Fibroblast of skin of right biceps (primary cell): ENCODE measurements at places on chromosomes 6 and 20.

DNA sequence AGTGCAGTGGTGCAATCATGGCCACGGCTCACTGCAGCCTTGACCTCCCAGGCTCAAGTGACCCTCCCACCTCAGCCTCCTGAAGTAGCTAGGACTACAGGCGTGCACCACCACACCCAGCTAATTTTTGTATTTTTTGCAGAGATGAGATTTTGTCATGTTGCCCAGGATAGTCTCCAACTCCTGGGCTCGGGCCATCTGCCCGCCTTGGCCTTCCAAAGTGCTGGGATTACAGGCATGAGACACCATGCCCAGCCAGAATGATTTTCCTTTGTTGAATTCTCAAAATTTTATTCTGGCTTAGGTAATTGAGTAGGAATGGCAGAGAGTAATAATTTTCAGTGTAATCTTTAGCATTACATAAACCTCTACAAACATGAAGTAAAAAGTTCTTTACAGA lies 37.1 kb downstream of the SLC16A10 start:
- DNase-seq, result no peak

DNA sequence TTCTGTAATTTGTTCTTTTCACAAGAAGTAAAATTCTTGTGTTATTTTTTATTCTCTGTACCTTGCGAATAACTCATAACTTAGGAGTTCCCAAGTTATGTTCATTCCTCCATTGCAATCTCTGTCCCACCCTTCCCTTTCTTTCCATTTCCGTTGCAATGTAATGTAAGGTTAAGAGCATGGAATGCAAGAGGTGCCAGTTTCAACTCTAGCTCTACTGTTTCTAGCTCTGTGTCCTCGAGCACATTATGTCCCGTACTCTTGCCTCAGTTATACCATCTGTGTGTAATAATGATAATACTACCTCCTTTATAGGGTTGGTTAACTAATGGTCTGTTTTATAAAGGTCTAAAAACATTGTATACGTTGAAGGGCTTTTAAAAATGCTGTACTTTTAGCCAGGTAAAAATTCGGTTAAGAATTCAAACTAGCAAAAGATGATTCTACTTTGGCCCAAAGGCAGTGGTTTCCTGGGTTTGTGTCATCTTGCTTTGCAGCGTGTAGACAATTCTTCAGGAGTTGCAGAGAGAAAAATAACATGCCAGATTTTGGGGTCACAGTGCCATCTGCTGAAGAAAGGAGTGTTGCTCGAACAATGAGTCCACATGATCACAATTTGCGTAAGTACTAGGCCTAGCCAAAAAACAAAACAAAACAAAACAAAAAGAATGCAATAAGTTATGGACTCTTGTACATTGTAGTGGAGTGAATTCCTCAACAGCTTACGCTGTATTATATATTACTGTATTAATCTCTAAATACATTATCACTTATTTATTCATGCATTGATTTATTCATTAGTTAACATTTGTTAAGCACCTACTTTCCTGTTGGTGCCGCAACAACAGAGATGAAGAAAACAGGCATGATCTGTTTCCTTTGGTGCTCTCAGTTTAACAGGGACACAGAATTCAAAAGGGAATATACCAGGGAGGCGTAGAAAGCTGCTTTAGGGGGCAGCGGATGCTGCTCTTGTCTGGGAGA lies 10.0 kb upstream of the PFDN4 start:
- peak; percentile 76 for DNase-seq

DNA sequence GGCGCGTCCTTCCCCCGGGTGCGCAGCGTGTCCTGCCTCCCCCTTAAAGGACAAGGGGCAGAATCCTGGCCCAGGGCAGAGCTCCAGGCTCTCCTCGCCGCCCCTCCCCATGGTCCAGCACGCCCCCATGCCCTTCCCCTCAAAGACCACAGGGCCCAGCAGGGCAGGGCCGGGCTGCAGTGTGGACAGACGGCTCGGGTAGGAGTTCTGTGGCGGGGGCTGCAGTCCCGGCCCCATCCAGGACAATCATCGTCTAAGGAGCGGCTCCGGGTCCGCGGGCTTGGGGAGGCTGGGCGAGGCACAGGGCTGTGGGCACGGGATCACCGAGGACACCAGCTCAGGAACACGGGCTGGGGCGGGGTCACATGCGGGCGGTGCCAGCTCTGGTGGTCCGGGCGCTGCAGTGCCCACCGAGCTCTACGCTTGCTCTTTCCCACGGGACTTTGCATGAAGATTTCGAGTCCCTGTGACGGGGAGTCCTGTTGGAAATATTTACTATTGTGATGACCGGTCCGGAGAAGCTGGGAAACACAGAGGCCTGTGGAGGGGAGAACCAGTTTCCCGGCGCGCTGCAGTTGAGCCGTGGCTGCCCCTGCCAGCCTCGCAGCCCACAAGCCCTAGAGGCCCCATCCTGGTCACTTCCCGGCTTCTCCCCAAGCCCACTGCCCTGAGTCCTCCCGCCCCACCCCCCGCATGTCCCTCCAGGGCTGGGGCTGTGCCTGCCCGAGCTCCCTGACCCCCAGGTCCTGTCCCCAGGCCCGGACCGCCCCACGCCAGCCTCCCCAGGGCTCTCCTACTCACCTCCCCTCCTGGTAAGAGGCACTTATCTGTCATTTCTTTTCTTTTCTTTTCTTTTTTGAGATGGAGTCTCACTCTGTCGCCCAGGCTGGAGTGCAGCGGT lies 20.6 kb downstream of the SLC17A9 start:
- DNase-seq, result no peak

DNA sequence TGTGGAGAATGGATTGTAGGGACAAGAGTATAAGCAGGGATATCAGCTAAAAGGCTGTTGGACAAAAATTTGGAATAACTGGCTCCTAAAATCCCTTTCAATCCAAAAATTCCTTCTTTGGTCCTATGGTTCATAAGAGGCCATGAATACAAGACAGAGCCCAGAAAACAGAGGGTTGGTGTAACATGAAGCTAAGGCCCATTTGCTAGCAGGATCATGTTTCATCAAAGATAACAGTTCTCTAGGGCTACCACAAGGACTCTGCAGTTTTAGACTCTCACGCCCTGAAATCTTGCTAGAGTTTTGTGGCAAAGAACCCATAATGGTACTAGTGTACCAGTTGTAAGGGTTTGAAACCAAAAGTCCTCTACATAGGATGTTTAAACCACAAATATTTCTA lies 327.8 kb upstream of the TBX18 start:
- no peak for DNase-seq

- no peak for DNase-seq
These were observed 49.5 kb downstream of the ADTRP start for GRCh38 chr6:11729076-11729475.

GRCh38 chr6:33620158-33620855 lies 815 bp upstream of the ITPR3 start:
- DNase-seq, result peak; percentile 53

GRCh38 chr6:170451762-170452651 lies 101.1 kb downstream of the PSMB1 start:
- DNase-seq, result no peak

DNA sequence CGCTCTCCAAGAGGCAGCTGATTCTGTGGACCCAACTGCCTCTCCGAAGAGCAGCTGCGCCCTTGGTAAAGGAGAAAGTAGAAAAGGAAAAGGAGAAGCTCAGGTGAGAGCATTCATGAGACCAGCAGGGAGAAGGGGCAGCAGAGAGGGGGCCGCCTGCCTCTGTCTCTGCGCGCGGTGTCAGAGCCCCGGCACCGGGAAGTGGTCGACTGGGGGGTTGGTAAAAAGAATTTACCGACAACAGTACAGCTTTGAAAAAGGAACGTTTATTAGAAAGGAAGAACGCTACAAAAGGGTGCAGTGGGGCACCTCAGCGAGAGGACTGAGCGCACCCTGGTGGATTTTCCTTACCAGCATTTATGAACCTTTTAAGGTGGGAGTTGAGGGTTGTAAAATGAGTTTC lies 61.9 kb downstream of the GPR6 start:
- DNase-seq, result peak; percentile 21

DNA sequence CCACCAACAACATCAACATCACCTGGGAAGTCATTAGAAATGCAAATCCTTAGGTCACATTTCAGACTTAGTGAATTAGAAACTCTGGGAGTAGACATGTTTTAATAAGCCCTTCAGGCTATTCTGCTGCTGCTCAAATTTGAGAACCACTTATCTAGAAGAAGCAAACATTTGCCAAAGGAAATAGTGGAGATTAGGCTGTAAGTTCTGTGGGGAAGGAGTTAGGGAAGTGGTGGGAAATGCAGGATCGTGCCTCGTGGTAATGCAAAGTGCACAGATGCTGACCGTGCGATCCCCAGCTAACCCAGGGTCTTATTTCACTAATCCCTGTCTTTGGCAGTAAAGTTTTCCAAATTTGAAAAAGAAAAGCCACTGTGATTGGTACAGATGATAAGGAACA lies 328.5 kb downstream of the EPM2A start:
- DNase-seq, result no peak

DNA sequence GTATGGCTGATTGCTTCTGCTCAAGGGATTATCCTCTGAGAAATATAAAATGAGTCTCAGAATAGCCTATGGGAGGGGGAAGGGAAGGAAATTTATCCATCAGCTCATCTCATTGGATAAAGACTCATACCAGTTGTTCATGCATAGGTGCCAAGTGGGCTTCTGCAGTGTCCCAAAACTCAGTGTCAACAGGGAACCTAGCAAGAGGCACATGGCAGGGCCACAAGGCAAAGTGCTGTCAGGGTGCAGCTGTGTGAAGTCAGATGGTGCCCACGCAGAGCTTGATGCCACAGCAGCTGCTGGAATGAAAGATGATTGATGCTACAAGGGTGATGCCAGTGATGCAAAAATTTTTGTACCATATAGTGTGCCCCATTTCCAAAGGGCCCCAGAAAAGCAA lies 3.2 kb upstream of the CHD6 start:
- no peak for DNase-seq

GRCh38 chr6:37971266-37971665 lies 151.7 kb downstream of the ZFAND3 start:
- no peak for DNase-seq

GRCh38 chr20:57190536-57191264 lies 75.7 kb downstream of the BMP7 start:
- peak; percentile 26 for DNase-seq
